GM04504 (cell line): ENCODE measurements at places on chromosomes 5 and 9.

DNA sequence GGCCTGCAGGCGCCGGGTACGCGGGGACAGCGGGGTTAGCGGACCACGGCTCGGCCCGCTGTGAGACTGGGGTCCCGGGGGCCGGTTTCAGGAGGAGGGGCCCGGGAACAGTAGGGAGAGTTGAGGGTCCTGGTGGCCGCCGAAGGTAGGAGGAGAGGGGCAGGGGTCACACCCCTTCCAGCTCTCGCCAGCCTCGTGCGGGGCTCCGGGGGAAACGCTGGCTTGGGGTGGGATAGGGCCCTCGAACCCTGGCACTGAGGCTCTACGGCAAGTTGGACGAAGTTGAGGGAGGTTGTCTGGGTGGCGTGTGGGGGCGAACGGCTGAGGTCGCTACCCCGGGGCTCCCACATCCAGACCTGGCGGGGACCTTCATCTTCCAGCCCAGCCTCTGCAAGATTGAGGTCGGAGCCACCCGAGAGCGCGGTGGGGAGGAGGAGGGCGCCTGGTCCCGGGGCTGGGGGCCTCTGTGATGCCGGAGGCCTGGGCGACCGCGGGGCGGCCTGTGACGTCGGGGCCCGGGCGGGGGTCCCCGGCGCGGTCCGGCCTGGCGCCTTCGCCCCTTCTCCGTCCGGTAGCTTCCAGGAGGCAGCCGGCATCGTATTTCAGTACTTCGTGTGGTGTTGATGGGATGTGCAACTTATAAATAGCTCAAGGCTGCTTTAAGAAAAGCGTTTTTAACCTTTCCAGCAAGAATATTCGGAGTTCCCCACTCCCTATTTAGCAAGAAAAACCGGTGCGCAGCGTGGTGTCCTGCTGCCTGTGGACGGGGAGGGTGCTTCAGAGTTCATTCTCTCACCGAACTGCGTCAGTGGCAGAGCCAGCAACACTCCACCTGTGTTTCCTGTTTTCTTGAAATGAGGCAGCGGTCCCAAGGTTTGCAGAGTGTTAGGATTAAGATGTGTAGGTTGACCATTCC lies 902 bp downstream of the HABP4 start:
- DNase-seq: no peak

DNA sequence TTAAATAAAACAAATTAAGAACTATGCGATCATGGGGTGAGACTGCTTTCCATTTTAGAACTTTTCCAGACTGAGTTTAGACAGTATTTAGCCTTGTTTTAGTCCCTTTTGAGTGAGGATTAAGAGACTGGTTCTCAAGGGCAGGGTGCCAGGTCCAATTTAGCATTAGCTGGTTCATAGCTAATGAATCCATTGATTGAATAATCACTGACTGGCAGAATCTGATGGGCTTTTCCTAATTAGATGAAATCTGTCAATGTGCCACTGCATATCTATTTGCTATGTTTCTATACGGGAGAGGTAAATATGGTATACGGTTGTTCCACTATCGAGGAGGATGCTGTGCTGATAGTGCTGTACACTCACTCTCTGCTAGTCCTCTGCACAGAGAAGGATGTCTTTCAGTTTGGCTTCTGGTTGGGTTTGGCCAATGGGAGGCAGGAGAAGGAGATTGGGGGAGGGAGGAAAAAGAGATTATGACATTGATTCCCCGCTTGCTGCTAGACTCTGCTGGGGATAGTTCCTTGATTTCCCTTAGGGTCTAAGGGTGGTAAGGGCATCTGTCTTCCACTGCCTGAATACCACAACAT lies 496.6 kb downstream of the CTNND2 start:
- DNase-seq: no peak

DNA sequence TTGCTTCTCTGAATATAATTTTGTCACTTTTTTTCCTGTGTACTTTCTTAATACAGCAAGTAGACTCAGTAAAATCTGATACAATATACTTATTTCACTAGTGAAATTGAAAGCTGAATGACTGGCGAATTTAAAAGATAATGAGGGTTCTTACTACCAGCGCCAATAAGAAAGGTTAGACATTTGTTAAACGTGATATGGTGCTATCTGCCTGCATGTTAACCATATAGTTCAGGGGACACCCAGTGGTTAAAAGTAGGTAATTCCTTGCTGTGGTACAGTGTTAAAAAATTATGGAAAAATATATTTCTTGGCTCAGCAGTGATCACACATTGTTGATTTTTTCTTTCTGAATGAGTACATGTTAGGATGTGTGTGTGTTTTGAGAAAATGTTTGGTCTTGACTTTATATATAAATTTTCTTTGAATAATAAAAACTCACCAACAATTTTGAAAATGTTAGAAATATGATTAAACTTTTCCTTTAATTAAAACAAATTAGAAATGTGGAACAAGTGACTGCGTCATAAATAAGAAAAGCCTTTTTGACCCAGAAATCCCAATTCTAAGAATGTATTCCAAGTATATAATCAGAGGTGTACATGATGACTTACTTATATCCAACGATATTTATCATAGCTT lies 25.8 kb downstream of the CAST start:
- DNase-seq: no peak

GRCh38 chr5:15787681-15788080 lies 287.7 kb downstream of the FBXL7 start:
- peak; percentile 19 for DNase-seq

DNA sequence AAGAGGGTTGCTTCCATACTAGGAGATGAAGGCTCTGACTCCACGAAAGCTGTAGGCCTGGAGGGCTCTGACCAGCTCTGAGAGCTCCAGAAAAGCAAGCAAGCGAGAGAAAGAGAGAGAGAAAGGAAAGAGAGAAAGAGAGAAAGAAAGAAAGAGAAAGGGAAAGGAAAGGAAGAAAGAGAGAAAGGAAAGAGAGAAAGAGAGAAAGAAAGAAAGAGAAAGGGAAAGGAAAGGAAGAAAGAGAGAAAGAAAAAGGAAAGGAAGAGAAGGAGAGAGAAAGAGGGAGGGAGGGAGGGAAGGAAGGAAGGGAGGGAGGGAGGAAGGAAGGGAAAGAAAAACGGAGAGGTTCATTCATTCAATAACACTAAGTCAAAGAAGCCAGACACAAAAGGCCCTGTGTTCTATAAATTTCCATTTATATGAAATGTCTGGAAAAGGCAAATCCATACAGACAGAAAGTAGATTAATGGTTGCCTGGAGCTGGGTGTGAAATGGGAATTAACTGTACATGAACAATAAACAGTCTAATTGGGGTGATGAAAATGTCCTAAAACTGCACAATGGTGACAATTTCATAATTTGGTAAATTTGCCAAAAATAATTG lies 1.8 kb upstream of the STK10 start:
- no peak for DNase-seq

GRCh38 chr5:10485897-10486296 lies 44.2 kb downstream of the ROPN1L start:
- DNase-seq: no peak

- DNase-seq: no peak
Observed at GRCh38 chr9:135291165-135291564, 188.4 kb upstream of the PPP1R26 start.

DNA sequence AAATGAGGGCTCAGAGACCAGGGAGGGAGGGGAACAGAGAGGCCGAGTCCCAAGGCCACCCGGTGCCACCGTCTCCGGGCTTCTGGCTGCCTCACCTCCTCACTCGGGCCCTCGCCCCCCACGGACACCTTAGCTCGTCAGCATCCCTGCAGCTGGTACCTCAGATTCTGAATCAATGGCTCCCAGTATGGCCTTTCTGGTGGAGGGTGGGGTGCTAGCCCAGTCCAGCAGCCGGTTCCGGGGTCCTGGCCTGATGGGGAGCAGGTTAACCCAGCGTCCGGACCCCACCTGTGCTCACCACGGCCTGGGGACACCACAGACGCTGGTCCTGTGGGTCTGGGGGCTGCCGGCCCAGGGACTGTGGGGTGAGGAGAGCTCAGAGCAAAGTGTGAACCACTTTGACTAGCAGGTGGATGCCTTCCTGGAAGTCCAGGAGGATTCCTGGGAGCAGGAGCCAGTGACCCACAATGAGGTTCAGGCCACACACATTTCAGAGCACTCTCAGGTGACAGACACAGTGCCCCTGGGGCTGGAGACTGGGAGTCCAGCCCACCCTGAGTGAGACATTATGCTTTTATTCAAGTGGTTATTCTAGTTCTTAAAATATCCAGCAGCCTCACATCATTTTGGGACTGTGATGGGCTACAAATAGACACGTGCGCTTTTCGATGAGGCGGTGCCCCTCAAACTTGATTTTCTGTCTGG lies 53.3 kb downstream of the AHRR start:
- no peak for DNase-seq
